ENCODE measurements at places on chromosomes 4 and X. TPM values are rescaled to one million over a fixed set of nuclear protein-coding genes. Genes with fewer than 3 reads are reported as not detected.

Gene HSFX2
- not detected for total RNA-seq

Gene CABS1
- not detected for total RNA-seq

Gene DNAAF6
- not detected for total RNA-seq

Gene SFRP2
- total RNA-seq, result not detected

Gene IDUA
- total RNA-seq, result 3.3 TPM

Gene GAGE1
- not detected for total RNA-seq

Gene RAB40AL
- not detected for total RNA-seq

Gene TBX22
- not detected for total RNA-seq

Gene BMP2K
- total RNA-seq, result 65.5 TPM

Gene CCDC120
- 1.9 TPM for total RNA-seq

Gene PPEF2
- total RNA-seq, result not detected

Gene TMEM31
- total RNA-seq, result not detected

Gene NOX1
- not detected for total RNA-seq

Gene GYPB
- total RNA-seq, result not detected

Gene UGT2B11
- not detected for total RNA-seq

Gene BTK
- total RNA-seq, result not detected

Gene PAGE5
- total RNA-seq, result not detected

Gene DCHS2
- total RNA-seq, result not detected

Gene ZDHHC15
- total RNA-seq, result 1.2 TPM

Gene KIT
- total RNA-seq, result 0.10 TPM

Measured in renal cortical epithelial cell (primary cell).